Activated gamma-delta T cell (primary cell): ENCODE measurements at places on chromosomes 4 and X.

- no peak for DNase-seq
These were observed 14.2 kb upstream of the CCDC149 start for GRCh38 chr4:24927049-24927448.

- no peak for DNase-seq
These were observed 72.0 kb downstream of the TSPAN5 start for GRCh38 chr4:98586291-98586961.

- no peak for DNase-seq
These were observed 919 bp upstream of the SEC24B start for GRCh38 chr4:109432696-109433095.

GRCh38 chrX:131227608-131228007, 61.5 kb downstream of the IGSF1 start:
- no peak for DNase-seq

- no peak for DNase-seq
These were observed 111.6 kb downstream of the FRYL start for GRCh38 chr4:48668254-48669017.

DNA sequence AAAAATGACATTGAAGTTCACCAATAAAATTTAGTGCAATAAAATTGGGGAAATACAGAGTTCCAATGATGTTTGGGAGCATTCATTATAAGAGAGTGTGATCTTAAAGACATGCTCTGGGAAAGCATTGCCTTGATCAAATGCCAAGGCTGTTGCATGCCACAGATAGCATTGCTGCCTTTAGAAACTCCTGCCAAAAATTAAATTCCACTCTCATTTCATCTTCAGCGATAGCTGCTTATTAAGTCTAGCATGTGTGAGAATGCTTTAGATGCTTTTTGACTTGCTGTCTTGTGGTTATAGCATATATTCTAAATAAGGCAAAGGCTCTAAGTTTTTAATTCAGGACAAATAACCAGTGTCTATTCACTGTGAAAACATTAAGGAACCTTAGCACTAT, 49.3 kb downstream of the NPNT start:
- DNase-seq: no peak

- DNase-seq: no peak
These were observed 21.0 kb downstream of the FREM3 start for GRCh38 chr4:143679434-143679833.

GRCh38 chr4:108398316-108398715, 222.1 kb upstream of the RPL34 start:
- no peak for DNase-seq

DNA sequence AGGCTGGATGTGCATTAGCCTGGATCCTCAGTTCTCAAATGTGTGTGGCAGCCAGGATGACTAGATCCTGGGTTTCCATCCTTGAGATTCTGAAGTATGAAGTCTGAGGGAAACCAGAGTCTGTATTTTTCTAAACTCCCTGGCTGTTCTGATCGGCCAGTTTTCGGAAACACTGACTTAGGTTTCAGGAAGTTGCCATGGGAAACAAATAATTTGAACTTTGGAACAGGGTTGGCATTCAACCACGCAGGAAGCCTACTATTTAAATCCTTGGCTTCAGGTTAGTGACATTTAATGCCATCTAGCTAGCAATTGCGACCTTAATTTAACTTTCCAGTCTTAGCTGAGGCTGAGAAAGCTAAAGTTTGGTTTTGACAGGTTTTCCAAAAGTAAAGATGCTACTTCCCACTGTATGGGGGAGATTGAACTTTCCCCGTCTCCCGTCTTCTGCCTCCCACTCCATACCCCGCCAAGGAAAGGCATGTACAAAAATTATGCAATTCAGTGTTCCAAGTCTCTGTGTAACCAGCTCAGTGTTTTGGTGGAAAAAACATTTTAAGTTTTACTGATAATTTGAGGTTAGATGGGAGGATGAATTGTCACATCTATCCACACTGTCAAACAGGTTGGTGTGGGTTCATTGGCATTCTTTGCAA, 67.6 kb downstream of the PDGFRA start:
- DNase-seq: no peak

GRCh38 chrX:39459952-39460351, 637.8 kb downstream of the BCOR start:
- no peak for DNase-seq

DNA sequence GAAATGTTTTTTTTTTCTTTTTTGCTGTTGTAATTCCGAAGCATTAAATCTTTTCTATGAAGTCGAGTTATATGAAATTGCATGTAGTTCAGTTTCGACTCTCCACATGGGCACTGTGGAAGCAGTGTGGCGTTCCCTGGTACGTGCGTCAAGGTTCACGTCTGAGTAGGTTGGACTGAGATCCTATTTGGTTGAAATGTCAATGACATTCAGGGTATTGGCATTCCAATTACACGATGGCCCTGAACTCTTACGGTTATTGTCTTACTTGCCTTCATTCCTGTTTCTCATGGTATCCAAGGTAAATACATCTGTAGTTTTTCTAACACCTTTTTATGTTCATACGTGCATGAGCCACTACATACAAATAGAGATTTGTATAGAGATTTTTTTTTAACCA, 128.8 kb downstream of the SORBS2 start:
- DNase-seq: no peak

- DNase-seq: no peak
These were observed 777.7 kb downstream of the STIM2 start for GRCh38 chr4:27638163-27638915.
